ENCODE measurements at places on chromosomes 16 and 17.

- DNase-seq = no peak
Observed at GRCh38 chr17:45377401-45377800, 55.3 kb downstream of the ARHGAP27 start.

DNA sequence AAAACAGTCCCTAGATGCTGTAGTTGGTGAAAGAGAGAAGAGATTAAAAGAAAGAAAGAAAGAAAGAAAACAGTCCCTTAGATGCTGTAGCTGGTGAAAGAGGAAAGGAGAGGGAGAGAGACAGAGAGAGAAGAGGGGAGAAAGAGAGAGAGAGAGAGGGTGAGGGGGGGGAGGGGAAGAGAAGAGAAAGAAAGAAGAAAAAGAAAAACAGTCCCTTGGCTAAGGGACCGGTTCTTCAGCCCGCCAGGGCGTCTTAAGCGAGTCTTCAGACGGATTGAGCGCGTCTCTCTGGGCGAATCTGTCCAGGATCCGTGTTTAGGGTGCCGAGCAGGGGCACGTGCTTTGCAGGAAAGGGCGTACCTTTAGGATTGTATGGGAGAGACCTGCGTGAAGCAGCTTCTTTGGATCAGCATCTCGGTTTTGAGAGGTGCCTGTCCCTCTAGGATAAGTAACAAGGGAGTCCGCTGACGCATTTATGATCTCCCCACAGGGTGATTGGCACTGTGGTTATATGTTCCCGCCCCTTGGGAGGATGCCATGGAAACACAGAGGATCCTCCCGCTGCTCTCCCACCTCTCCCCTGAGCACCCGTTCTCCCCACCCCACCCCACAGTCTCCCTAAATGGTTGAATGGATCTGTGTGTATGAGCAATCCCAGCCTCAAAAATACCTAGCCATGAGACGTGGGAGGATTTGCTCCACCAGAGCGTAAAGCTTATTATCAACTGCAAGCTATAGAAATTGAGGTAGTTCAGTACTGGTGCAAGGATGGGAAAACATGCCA lies 16.7 kb downstream of the GNGT2 start:
- peak; percentile 50 for DNase-seq

GRCh38 chr17:1951920-1952319 lies 73.2 kb downstream of the RTN4RL1 start:
- no peak for DNase-seq

- DNase-seq = no peak
Observed at GRCh38 chr17:78905116-78905515, 2.1 kb upstream of the CEP295NL start.

DNA sequence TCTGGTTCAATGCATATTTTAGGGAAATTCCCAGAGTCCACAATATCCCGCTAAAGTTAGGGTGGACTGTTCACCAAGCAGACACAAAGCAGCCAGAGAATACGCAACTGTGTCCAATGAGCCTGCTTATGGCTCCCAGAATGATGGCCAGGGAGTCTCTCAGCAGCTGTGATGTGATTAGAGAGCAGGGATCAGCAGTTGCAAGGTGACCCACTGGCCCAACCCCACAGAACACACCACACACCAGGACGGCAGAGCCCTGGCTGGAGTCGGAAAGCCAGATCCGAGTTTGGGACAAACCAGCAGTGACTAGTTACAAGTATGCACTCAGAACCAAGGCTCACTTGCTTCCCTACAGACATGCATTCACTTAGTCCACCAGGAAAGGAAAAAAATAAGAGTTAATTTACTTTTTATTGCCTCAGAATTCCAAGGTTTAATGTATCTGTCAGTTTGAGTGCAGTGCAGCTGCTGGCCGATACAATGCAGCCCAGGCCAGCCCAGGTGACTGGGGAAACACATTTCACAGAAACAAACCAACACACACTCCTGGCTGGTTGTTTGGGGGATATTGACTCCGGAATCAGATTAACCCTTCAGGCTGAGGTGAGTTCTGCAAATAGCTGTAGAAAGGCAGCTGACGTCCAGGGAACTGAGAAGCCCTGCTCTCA lies 121.7 kb downstream of the HIC1 start:
- peak; percentile 50 for DNase-seq

GRCh38 chr16:66961065-66961744 lies at the start of gene CES3:
Gene CES3 (plus strand): TSS chr16:66961266. CDS start chr16:66961308, 42 bp downstream.
- DNase-seq = no peak

DNA sequence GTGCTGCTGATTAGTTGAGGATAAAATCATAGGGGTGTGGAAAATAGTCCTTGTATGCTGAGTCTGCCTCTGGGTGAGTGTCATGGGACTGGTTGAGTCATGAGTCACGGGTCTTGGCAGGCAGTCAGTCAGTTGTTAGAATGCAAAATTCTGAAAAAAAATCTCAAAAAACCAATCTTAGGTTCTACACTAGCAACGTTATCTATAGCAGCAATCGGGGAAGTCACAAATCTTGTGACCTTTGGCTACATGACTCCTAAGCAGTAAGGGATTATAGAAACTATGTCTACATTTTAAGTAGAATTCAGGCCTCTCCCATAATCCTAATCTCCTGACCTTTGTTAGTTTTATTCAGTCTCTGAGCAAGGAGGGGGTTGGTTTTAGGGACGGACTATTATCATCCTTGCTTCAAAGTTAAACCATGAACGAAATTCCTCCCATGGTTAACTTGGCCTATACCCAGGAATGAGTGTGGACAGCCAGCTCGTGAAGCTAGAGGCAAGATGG lies 18.0 kb upstream of the PMFBP1 start:
- no peak for DNase-seq

DNA sequence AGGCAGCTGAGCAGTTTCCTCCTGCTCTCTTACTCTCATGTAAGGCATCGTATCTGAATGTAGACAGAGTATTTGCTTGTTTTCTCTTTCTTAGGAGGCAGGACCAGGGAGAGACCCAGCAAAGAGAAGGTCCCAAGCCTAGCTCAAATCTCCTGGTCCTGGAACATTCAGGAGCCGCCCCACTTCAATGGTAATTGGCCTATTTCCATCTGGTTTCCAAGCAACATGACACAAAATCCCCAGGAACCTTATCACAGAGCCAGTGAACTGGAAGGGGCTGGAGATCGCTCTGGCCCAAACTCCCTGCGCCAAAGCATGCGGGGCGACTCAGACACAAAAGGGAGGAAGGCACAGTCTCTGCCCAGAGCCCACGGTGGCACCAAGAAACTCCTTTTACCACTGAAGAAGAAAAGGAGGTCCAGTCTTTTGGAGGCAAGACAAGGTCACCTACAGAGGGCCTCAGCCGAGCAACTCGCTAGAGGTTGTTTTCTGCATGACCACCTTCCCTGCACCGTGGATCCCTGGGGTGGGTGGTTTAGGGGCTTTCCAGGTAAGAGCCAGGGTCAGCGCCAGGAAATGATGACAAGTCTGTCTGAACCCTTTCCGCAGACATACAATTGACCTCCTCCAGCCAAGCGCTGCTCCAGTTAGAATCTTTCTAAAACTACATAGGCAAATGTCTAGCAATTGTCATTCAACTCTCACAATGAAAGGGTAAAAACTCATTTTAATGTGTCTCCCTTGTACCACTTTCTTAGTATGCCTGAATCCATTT lies 394.7 kb downstream of the SOX9 start:
- DNase-seq = no peak

DNA sequence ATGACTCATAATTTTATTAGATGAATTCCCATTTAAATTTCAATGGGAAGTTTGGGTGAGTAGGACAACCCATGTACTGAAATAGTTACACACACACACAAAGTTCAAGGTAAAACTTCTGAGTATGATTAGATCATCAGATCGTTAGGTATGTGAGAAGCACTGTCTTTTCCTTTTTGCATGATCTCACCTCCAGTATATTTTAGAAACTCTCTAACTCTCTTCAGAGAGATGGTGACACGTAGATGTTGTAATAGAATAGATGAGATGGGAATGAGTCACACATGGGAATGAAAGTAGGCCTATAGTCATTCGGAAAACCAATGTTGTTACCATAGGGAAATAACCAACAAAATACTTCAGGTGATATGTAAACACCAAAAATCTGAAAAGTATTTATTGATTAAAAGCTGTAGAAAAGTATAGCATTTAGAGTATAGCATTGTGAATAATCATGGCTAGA lies 22.2 kb downstream of the KRT23 start:
- DNase-seq = no peak

DNA sequence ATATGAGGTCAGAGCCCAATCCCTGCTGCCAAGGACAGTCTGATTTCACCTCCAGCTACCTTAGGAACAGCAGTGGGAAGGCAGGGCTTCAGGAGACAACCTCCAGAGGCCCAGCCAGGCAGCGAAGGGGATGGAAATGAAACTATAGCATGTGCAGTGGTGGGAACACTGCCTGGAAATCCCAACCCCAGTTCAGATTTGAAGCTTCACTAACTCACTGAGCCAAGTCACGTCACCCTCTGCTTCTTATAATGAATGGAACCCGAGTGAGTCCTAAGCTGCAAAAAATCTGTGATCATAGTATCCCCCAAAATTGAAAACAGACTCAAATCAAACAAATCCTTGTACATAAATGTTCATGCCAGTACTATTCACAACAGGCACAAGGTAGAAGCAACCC lies 36.0 kb upstream of the SLC39A11 start:
- no peak for DNase-seq

DNA sequence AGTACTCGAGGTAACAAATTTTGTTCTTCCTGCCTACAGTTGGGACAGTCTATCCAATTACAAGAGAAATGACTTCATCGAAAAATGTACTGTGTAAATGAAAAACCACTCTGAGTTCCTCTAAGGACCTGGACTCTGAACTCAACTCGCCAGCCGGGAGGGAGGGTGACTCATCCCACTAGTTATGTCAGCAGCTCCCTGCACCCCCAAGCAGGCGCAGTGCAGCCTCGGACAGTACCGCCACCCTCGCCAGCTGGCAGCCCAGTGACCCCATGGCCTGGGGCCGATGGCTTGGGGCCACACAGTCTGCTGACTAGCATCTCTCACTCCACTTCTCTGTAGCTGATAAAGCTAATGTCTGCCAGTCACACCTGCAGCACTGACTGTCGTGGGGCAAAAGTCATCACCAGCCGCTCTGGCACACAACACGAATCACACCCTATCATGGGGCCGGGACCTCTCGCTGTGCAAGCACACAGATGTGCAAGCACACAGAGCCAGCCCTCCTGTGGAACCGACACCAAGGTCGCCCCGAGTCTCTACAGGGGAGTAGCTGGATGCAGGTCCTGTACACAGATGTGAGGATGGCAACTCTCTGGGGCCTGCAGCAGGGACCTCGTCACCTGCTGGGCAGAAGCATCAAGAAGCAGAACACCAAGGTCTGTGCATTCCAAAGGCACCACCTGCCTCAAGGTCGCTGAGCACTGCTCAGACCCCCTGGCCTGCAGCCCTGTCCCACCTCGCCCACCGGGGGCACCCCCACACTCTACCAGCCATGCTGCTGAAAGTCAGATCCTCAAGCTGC lies 5.7 kb downstream of the CSNK1D start:
- DNase-seq = peak; percentile 74

DNA sequence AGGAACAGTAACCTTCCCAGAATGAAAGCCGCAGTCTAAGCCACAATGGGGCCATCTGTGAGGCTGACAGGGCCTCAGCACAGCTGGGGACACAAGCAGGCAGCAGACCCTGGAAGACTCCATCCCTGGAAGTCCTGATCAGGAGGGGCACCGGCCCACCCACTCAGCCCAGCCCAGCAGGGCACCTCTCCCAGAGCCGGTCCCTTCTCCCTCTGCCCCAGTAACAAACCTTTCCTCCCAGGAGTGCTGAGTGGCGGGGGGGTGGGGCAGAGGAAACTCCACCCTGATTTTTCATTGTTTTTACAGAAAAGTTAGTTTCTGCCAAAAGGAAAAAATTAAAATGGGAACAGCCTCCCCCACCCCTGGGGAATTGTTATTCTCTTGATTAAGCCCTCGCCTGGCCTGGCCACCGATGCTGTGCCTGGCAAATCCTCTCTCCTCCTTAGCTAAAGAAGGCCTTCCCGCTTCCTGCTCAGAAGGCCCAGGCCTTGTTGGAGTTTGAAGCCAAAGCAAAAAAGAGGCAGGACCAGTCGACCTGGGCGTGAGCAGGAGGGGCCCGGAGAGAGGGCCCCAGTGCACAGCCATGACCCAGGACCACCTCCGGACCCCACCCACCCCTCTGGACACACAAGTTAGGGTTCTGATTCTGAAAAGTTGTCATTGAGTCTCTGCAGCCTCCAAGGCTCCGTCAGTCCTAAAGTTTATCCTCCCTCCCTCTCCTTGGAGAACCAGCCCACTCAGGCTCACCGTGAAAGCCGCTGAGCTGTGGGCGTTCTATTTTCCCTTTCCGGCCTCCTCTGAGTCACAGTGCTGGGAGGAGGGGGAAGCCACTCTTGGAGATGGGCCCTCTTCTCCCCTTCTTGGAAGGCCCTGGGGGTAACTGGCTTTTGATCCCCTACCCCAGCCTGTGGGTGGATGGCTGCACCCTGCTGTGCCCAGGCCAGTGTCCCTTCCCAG lies 128.4 kb upstream of the TNRC6C start:
- peak; percentile 82 for DNase-seq

- no peak for DNase-seq
Observed at GRCh38 chr16:84823484-84823883, 3.7 kb downstream of the CRISPLD2 start.

DNA sequence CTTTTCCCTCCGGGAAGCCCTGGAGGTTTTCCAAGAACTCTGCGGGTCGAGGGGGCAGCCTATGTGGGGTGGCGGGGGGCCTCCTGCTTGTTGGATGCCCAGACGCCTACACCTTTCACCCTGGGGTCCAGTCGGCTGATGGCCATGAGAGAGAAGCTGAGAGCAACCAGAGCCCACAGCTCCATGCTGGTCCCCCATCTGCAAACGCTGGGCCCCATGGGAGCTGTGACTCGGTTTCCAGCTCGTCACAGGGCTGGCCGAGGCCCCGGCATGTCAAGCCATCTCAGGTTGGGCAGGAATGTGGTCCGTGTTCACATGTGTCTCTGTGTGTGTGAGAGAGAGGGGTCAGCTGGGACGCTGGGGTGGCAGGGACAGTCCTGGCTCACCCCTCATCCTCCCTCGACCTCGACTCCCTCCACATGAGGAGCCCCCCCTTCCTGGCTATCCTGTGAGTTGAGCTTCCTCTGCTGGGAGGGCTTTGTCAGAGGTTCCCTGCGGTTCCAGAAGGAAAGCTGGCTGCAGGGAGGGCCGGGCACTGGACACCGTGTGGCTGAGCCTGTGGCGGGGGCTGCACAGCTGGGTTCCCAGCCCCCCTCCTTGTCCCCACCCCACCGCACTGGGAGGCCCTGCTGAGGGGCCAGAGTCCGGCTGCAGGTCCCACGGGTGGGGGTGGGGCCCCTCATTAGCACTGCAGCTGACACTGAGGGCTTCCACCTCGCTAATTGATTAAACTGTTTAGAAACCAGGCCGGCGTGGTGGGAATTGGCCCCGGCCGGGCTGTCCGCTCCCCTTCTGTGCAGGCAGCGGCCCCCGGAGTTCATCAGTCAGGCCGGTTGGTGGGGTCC lies 19.1 kb downstream of the METRNL start:
- DNase-seq = no peak

GRCh38 chr17:34024386-34024785 lies 230.7 kb upstream of the CCL2 start:
- DNase-seq = no peak
